Inflammatory macrophage (primary cell): ENCODE measurements at places on chromosomes 3 and 15.

- no peak for DNase-seq
These were observed 26.1 kb upstream of the MANF start for GRCh38 chr3:51358981-51359380.

GRCh38 chr3:38027466-38028465, 1.7 kb downstream of the PLCD1 start:
- DNase-seq, result no peak

DNA sequence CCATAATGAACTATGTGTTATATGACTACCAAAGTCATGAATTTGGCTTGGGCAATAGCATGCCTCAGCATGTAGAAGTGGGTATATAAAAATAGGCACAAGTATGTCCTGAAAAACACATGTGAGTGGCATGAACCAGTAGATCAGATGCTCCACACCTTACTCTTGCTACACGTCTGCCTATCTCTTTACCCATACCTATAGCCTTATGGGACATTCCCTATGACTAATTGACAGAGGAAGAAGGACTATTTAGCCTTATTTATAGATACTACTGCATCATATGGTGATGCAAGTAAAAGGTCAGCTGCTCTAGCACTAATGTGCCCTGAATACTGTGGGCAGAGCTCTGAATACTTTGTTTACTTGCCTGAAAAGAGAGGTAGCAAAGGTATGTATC, 81.0 kb upstream of the ZPLD1 start:
- no peak for DNase-seq

GRCh38 chr15:83588441-83588840, 65.5 kb upstream of the ADAMTSL3 start:
- no peak for DNase-seq

- no peak for DNase-seq
These were observed 495.5 kb upstream of the ROBO1 start for GRCh38 chr3:80263260-80263659.

DNA sequence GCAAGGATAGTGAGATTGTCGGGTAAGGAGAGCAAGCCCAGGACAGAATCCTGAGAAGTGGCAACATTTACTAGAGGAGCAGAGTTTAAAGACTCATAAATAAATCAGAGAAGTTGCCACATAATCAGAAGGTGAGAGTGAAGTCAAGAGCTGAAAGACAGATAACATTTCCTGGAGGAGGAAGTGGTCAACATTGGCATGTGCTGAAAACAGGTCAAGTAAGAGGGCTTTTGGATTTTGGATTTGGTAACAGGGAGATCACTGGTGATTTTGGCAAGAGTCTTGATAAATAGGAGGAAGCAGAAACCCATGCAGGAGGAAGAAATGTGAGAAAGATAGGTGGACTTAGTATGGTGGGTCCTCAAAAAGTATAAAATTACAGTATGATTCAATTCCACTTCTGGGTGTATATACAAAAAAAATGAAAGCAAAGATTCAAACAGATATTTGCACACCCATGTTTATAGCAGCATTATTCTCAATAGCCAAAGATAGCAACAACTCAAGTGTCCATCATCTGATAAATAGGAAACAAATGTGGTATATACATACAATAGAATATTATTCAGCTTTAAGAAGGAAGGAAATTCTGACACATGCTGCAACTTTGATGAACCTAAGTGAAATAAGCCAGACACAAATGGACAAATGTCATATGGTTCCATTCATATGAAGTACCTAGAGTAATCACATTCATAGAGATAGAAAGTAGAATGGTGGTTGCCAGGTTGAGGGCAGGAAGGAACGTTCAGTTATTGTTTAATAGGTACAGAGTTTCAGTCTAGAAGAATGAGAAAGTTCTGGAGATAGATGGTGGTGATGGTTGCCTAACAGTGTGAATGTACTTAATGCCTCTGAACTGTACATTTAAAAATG, 27.3 kb upstream of the MBNL1 start:
- DNase-seq, result peak; percentile 30

GRCh38 chr15:84819291-84819768, 2.2 kb downstream of the ALPK3 start:
- no peak for DNase-seq

- DNase-seq, result no peak
These were observed 8.5 kb downstream of the GRM2 start for GRCh38 chr3:51715231-51715976.

DNA sequence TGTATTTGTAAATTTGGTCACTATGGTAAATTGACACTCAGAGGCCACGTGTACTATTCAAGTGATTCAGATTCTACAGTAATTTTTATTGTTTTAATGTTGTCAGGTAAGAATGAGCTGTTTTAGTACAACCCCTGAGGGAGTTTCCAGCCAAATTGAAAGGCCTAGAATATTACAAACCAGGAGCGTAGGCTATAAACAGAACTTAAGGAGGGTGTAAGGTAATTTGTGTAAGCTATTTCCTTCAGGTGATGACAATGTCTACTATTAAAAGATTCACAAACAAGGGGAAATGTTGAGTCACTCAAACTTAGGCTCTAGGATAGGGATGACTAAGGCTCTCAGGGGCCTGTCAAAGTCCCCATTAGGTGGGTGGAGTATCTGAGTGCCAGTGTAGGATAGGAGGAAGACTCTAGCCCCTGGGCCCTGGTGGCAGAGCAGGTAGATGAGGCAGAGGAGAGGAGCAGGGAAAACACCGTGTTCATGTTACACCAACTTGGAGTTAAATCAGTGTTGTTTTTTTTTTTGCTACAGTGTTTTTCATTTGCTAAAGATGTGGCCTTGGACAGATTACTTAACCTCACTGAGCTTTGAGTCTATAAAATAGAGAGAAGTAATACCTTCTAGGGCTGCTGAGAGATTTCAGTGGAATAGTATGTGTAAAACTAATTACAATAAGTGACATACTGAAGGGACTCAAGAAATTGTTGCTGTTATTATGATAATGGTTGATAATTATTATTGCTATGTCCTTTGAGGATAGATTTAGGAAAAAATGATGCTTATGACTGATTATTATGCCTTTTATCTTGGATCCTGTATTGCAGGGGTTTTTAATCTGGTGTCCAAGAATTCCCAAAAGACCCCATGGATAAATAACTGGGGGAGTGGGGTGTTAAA, 10.3 kb downstream of the TM4SF1 start:
- DNase-seq, result no peak

DNA sequence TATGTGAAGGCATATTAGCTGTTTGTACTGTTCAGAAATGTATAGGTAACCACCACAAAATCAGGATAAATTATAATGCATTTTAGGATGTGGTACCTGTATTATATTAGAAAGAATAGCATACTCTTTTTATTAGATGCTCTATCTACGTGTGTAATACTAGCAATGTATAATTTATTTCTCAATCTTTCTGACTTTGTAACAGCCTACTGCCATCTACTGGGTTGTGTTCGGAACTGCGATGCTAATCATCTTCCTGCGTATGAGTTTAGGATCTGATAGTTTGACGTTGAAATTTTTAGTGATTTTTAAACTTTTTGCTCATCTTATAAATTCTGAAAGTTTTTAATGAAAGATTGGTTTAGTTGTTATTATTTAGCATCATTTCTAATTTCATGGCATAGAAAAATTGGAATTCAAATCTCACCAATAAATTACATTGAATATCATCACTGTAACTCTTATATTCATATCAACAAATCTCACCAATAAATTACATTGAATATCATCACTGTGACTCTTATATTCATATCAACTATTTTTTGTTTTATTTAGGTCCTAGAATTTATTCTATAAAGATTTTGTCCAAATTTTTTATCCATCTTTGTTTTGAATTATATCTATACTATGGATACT, 322.7 kb upstream of the ZNF717 start:
- peak; percentile 22 for DNase-seq

GRCh38 chr3:112557976-112558375, 3.8 kb downstream of the ATG3 start:
- peak; percentile 76 for DNase-seq

DNA sequence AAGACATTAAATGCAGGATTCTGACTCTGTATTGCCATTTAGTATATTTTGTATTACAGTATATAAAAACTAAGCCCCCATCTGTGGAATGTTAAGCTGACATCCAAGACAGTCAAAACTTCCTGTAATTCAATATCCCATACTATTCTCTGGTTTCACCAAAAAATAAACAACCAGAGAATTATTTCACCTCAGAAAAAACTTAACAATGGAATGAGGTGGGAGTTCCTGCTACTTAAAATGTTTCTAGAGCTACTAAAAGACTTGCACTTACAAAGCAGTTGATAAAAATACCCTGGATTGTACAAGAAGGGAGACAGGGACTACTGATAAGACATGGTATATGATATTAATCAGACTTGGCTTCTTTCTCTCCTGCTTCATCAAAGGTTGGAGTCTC, 8.3 kb downstream of the ARL13B start:
- no peak for DNase-seq

DNA sequence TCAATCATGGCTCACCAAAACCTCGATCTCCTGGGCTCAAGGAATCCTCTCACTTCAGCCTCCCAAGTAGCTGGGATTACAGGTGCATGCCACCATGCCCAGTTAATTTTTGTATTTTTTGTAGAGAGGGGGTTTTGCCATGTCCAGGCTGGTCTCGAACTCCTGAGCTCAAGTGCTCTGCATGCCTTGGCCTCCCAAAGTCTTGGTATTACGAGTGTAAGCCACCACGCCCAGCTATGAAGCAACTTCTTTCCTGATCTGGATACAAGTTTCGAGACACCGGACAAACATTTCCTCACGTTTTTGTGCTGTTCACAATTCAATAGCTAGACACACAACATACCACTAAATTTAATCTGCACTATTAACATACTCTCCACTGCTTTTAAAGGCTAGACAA, 3.4 kb upstream of the SYNM start:
- no peak for DNase-seq

- DNase-seq, result no peak
These were observed 12.3 kb upstream of the PCSK6 start for GRCh38 chr15:101501703-101502373.

GRCh38 chr3:58998476-58999117, 51.2 kb downstream of the CFAP20DC start:
- DNase-seq, result peak; percentile 65

DNA sequence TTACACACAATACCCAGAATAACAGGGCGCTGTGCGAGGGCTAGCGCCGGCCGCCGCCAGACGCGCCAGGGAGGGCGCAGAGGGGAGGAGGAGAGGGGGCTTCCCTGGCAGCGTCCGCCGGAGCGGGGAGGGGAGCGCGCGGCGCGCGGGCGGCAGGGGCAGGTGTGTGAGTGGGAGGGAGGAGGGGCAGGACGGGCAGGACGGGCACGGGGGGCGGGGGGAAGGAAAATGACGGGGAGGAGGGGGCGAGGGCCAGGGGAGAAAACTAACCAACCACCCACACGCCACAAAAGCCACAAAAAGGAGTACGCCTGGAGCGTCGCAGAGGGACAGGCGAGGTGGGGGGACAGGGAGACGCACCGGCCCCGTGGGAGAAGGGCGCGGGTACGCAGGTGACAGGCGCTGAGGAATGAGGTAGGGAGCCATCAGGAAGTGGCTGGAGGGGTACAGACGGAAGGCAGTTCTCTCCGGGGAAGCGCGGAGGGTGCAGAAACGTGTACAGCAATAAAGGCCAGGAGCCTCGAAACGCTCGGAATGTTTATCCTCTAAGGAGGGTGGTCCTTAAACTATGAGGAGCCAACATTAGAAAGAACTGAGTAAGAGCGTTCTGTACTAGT, 610 bp upstream of the SATB1 start:
- DNase-seq, result no peak

DNA sequence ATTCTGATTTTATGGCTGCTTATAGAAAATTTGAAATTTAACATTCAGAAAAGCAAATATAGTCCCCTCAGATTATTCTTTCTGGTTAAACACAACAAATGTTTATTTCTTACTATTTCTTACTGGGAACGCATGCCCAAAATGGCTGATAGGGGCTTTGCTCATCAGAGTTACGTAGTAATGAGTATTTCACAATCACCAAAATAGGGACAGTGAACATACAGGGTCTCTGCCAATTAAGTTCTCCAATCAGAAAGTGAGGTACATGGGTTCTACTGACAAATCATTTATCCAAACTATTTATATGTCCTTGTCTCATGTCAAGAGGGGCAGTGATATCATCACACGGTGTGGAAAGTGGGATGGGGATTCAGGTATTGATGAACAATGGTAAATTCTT, 154.5 kb downstream of the BCHE start:
- no peak for DNase-seq

DNA sequence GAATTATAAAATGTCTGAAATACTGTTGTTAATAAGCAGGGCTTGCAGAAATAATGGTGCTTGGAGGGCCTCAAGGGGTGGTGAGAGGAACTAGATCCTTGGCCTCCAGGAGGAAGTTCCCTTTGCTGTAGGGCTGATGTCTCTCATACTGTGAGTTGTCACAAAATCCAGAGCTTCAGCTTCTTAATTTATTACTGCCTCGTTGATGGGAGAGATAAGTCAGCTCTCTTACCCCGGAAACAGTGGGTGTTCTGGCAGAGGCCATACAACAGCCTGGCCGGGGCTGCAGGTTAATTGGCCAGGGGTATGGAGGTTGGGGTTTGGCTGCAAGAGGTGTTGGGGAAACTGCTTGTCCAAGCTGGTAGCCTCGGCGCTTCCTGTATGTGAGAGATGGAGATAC, 15.5 kb downstream of the MAPKAPK3 start:
- DNase-seq, result peak; percentile 78

GRCh38 chr15:67622110-67622509, 79.6 kb downstream of the MAP2K5 start:
- DNase-seq, result no peak

DNA sequence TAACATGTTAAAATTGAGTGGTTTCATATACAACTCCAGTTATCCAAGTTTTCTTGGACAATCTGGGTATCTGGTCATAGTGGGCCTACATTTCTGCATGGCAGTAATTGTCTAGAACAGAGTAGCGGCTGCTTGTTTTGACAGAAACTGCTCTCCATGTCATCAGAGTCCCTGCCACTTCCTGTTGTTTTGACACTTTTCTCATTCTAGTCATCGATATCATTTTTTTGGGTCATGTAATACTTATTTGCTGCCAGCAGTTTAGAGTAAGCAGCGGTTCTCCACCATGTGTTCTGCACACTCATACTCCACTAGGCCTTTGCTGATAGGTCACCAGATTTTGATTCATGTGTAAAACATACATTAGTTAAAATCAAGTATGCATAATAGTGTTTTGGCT, 81.5 kb downstream of the SLC25A26 start:
- DNase-seq, result no peak

DNA sequence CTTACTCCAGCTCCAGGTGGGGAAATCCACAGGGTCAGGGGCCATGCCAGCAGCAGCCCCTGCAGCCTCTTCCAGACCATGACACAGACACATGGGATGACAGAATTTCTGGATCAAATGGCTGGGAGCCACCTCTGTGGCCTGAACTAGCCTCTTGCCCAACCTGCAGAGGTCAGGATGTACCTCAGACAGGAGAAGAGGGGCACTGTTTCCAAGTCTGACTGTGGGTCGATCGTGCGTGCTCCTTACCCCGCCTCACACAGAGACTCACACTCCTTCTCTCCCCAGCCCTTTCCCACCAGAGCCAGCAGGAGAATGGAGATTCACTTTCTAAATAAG, 131.9 kb downstream of the FAM43A start:
- no peak for DNase-seq
